T follicular helper cell (primary cell): ENCODE measurements at places on chromosomes 5 and 9.

GRCh38 chr5:1835431-1835830, 34.2 kb downstream of the NDUFS6 start:
- DNase-seq, result no peak

DNA sequence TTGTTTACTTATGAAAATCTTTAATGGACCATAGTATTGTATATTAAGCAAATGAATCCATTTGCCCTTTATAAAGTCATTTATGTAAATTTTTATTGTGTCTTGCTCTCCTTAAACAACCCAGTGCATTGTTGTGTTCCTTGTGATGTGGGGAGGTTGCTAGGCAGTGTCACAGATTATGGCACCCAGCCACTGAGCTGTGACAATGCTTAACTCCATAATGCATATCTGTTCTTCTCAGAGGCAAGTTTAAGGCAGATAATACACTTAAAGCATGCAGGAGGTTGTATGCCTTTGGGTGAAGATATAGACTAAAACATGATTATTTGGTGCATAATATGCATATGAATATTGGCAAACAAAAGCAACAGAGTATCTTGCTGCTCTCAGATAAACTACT, 269.6 kb upstream of the RIOK2 start:
- DNase-seq, result no peak

- DNase-seq, result no peak
These were observed 39.6 kb downstream of the RGS3 start for GRCh38 chr9:113503131-113503541.

GRCh38 chr5:66810848-66811261, 214.7 kb downstream of the MAST4 start:
- no peak for DNase-seq

DNA sequence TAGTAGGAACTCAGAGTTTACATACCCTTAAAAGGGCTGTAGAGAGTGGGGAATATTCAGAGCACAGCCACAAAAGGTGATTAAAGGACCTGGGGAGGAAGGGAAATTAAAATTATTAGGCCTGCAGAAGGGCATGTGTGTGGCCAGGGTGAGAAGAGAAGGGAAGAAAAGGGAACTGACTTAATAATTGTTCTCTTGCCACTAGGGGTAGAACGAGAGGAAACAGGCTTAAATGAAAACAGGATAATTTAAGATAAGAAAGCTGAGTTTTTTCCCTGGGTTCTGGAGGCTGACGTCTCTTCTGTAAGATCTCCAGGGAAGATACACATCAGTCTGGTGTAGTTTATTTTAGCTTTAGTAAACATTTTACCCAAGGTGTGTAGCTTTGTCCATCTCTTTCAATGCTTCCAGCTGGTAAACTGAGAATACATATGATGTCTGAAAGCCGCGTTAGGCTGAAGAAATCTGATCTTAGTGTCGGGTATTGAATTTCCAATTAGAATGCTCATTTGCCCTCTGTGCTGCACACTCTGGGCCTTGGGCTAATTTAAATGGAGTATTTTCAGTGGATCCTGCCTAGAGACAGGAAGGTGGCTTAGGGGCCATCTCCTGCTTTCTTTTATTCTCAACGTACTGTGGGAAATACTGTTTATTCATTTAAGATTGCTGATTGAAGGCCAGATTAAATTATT, 416.8 kb downstream of the TMEM38B start:
- no peak for DNase-seq

DNA sequence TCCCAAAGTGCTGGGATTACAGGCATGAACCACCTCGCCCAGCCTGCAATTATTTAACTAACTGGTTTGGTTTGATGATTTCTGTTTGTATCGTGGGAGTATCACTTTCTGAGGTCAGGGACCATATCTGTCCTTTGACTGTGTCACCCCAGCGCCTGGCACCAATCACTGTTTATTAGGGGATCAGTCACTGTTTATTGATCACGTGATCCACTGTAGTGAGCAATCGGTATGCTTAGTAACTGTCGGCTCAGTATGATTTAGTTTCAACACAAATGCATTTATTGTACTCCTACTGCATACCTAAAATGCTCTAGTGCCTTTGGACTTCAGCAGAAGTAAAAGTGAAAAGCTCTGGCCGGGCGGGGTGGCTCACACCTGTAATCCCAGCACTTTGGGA, 54.8 kb downstream of the COL5A1 start:
- no peak for DNase-seq

DNA sequence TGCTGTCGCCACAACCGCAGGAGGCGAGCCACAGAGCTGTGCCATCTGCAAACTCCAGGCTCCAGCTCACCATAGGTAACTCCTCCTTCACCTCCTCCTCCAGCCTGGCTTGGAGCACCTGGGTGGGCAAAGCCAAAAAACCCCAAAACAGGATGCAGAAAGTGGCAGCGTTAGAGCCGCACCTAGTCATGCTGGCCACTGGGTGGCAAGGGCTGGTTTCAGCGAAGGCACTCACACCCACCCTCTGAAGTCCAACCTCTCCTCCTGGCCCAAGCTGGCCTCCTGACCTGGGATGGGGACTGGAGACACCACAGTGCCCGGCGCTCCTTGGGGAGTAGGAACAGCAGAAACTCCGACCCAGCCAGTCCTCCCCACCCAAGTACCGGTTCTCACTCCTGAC, 28.7 kb upstream of the ZNF354B start:
- no peak for DNase-seq

- DNase-seq, result no peak
These were observed 1834.5 kb downstream of the EFNA5 start for GRCh38 chr5:105836268-105836667.
